Activated CD4-positive, alpha-beta T cell treated with anti-CD3 and anti-CD28 coated beads, Interleukin-2, amount 10 ng/mL, durations not matched to agents 7 days and 5 days (primary cell): ENCODE measurements at places on chromosomes 11 and 22. TPM values are rescaled to one million over a fixed set of nuclear protein-coding genes. Genes with fewer than 3 reads are reported as not detected.

GRCh38 chr22:17810570-17811116 lies 36.4 kb upstream of the BID start:
- DNase-seq, result no peak

DNA sequence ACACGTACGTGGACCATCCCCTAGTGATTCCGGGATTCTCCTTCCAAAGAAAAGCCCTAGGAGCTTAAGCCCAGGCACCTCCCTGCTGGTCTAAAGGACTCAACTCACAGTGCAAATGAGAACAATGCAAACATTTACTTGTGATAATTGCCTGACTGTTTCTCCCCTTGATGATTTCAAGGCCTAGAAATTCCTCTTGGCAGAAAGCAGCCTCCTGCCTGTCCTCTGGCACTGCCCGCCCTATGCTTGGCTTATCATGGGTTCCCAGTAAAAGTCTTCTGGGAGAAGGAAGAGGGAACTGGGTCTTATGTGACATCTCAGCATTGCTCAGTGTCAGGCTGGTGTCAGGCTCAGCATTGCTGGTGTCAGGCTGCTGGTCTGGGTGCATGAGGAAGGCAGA lies 351.8 kb downstream of the SHANK2 start:
- DNase-seq, result no peak

- DNase-seq, result no peak
Observed at GRCh38 chr11:16052750-16053149, 303.6 kb downstream of the SOX6 start.

- no peak for DNase-seq
Observed at GRCh38 chr11:70671611-70672010, 273.3 kb downstream of the CTTN start.

DNA sequence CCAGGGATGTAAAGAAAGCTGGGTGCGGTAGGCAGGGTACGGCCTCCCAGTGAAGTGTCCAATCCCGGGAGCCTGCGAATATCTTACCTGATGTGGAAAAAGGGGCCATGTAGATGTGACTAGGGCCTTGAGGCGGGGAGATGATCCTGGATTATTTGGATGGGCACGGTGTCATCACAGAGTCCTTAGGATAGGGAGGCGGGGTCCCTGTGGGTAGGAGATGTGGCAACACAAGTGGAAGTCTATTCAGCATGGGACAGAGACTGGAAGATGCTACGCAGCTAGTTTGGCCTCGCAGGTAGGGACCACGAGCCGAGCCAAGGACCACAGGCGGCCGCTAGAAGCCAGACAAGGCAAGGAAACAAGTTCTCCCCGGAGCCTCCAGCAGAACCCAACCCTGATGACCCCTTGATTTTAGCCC lies 46.4 kb upstream of the SHANK2 start:
- no peak for DNase-seq

- no peak for DNase-seq
Observed at GRCh38 chr11:131695889-131696429, 325.5 kb downstream of the NTM start.

The C22orf31 gene
- not detected for total RNA-seq

The LMO1 gene
- not detected for total RNA-seq

DNA sequence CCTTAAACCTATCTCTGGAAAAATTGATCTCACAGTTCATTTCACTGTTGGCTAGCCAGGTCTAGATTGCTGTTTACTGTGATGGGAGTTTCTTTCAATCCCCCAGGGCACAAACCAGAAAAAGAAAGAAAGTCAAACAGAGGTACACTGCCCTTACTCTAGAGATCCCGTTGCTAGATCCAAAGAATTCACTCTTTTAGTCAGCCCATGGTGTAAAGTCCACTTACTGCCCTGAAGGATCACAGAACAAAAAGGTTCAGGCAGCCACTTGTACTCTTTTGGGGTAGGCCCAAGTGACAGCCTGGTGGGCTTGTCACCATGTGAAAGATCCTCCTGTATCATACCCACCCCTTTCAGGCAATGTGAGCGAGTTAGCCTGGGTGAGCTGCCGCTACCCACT lies 162.6 kb upstream of the CCDC179 start:
- DNase-seq, result no peak
